Stimulated activated CD4-positive, alpha-beta T cell treated with anti-CD3 and anti-CD28 coated beads, Interleukin-2, amount 100 ng/mL, for 48 hours (primary cell): ENCODE measurements at places on chromosomes 3 and 15.

DNA sequence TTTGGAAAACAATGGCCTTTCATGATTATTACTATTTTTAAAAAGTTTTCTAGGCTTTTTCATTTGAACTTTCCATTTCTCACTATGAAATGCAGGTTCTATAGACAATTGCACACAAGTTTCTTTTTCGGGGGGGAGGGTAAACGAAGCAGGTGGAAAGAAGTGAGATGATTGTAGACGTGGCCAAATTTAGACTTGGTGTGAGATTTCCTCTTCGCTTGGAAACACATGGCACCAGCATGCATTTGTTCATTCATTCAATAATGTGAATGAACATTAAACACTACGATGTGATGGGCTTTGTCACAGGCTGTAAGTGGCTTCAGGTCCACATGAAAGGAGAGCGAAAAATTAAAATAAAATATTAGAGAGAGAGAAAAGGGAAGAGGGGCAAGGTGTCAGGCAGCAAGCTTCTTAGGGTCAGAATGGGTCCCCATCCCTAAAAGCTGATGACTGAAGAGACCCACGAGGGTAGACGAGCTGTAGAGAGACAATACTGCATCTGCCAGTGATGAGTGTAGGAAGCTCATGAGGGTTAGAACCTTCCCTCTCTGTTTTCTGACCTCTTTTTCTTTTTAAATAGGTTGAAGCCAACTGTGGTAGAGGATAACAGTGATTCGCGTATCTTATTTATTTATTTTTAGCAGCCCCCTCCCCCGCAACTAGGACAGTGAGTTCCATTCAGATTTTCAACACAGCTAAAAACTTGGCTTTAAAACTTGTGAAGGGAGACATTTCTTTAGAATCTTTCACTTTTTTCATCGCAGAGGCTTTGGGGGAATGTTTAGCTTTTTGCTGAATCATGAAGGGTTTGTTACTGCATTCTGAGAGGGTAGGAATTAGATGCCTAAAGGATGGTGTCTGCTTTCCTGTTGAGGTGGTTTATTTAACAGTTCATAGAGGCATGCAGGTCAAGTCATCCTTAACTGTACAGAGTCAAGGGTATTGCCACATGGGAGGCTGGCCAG lies 36.2 kb downstream of the GAP43 start:
- no peak for DNase-seq

- no peak for DNase-seq
Measured at GRCh38 chr15:67142092-67142766, 76.8 kb downstream of the SMAD3 start.

DNA sequence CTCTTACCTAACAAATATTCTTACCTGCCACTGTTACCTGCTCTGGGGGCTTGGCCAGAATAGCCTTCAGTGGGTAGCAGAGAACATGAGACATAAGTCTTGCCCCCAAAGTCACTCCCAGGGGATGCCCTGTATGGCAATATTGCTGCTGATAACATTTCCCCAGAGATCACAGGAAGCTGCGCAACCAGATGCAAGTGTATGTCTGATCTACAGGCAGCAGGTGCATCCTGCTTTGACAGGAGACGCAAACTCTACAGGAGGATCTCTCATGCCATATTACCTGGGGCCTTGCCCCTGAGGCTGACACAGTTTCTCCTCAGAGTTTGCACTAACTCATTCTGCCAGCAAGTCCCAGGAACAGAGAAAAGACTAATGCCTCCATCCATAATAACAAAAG lies 174.4 kb upstream of the LPP start:
- no peak for DNase-seq

DNA sequence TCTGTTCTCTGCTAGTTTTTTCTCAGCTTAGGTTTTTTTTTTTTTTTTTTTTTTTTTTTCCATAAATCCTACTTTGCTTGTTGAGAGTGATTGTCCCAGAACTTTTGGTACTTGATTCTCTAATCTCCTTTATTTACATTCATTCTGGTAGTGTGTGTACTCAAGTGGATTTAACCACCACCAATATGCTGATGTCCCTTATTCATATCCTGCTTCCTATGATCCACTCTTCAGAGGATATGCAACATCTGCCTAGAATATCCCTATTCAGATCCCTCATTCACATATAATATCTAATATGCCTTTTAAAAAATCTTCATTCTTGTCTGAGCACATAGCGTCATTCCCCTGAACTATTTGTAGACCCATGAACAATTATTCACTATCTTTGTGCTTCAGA lies 342.9 kb downstream of the VGLL3 start:
- DNase-seq: no peak
